Left renal cortex interstitium (tissue), 4 donors: ENCODE measurements at places on chromosomes 2 and 18. TPM values are rescaled to one million over a fixed set of nuclear protein-coding genes. Genes with fewer than 3 reads are reported as not detected.

GRCh38 chr2:210458395-210458794, 18.2 kb downstream of the LANCL1 start:
- no peak for DNase-seq

DNA sequence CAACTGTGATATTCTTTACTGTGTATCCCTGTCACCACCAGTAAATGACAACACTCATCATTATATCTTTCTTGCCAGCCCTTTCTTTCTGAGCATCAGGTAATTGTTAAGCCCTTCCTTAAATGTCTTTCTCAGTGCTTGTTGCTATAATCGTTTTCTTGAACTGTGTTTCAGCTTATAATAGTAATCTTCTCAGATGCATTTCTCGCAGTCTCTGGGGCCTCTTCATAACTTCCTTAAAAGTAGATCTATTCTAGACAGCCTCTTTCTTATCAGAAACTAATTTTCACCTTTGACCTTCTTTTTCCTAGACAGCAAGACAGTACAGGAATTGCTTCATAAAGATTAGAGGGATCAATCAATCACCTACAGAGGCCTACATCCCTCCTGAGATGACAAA, 648.1 kb downstream of the CPS1 start:
- DNase-seq: no peak

DNA sequence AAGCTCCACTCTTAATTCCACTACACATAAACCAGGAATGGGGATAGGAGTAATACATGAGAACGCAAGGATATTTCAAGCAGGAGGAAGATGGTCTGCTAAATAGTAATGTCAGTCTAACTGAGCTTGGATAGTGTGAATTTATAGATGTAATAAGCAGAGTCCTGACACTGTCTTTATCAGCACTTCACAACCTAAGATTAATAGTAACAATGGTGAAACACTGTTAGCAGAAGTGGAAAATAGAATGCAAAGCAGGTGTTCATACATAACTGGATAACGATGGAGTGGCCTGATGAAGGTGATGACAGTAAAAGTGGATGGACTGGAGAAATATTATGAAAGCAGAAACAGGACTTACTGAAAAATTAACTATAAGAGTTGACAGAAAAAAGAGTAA, 80.4 kb downstream of the ROCK2 start:
- DNase-seq: no peak

GRCh38 chr18:77105028-77105427, 27.6 kb downstream of the MBP start:
- DNase-seq: no peak

Gene ZBTB14
- 22.6 TPM for polyA plus RNA-seq
